ENCODE measurements at places on chromosomes 5 and 9.

GRCh38 chr9:110356639-110357395, 19.2 kb upstream of the TXNDC8 start:
- no peak for DNase-seq

DNA sequence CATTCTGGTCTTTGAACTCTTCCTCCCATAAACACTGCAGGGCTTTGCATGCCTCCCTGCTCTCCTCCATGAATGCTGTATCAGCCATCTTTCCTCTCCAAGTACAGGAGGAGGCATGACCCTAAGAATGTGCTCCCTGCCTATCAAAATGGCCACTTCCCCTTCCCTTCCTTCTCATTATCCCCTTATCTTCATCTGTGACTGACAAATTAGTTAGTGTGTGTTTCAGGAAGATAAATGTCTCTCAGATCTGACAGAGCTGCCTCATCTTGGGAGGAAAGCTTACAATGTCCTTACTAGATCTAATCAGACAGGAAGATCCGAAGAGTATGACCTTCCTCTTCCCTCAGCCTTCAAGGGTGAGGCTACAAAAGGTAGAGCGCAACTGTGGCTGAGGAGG, 46.2 kb downstream of the TLR4 start:
- no peak for DNase-seq

- no peak for DNase-seq
Observed at GRCh38 chr9:31916591-31917241, 467.7 kb upstream of the ACO1 start.

DNA sequence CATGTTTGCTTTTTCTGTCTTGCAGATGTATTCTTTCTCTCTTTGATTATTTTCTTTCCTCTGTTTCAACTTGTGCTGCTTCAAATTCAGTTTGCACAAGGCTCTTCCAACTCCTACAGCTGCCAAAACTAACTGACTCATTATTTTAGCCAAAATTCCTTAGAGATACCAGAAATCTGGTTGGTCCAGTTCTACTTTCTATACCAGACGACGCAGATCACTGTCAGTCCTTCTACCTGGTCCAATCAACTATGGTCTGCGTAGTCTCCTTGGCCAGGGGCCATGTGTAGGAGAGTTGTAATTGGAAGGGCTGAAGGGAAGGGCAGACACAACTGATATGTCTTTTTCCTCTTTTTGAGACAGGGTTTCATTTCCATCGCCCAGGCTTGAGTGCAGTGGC, 51.9 kb upstream of the JAK2 start:
- DNase-seq, result no peak

DNA sequence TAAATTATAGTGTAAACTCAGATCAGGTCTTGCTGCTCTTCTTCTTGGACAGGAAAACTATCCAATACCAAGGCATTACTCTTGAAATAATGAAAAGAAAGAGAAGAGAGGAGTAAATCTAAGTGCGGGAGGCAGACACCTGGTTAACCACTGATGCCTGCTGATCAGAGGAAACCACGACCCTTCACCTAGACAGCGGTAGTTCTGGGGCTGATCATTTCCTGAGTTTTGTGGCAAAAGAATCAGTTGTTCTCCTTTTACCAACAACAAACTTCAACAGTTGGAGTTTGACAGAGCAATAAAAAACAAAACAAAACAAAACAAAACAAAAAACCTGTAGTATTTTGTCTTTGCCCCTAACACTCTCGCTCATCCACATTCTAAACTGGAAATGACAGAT, 3.0 kb downstream of the RLN1 start:
- no peak for DNase-seq

- no peak for DNase-seq
Observed at GRCh38 chr5:13640270-13640669, 304.2 kb downstream of the DNAH5 start.

DNA sequence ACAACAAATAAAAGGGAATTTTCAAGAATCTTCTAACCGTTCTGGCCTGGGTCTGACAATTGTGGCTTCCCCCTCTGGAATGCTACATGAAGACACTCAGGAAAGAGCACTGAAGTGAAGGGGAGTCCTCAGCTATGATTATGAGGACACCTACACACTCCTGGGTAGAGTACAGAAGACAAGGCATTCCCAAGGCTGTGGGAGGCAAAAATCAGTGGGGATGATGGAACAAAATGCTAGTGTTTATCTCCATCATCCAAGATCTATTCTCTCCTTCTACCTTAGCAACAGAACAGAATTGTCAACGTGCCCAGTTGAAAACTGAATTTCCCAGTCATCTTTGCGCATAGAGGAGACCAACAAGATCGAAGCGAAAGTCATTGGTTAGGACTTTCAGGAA, 130.1 kb upstream of the LARP1 start:
- no peak for DNase-seq

DNA sequence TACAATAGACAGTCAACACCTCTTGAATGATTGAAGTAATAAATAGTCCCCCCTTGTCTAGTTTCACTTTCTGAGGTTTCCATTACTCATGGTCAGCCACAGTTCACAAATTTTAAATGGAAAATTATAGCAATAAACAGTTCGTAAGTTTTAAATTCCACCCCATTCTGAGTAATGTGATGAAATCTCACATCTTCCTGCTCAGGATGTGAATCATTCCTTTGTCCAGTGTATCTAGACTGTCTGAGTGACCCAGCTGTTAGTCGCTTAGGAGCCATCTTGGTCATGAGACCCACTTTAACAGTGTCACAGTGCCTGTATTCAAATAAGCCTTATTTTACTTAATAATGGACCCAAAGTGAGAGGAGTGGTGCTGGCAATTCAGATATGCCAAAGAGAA, 311.6 kb upstream of the PRR16 start:
- no peak for DNase-seq

GRCh38 chr9:20790721-20791120, 106.7 kb downstream of the FOCAD start:
- DNase-seq, result no peak

DNA sequence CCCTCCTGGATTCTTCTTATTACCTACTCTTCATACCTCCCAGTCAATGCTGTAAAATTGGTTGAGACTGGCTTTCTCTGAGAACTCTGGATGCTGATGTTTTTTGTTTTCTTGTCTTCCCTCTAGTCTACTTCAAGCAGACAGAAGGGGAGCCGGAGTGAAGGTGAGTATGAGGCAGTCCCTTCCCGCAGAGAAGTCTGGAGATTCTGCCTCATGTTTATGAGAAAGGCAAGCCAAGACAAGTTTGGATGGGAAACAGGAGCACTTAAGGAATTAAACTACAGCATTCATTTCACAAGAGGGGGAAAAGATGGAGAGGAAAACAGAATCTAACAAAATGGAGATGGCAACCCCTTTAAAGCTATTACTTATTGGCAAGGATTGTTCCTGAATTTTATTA, 246.1 kb downstream of the TRIM32 start:
- DNase-seq, result no peak

- DNase-seq, result no peak
Observed at GRCh38 chr5:81980598-81981260, 8.9 kb downstream of the ATG10 start.

DNA sequence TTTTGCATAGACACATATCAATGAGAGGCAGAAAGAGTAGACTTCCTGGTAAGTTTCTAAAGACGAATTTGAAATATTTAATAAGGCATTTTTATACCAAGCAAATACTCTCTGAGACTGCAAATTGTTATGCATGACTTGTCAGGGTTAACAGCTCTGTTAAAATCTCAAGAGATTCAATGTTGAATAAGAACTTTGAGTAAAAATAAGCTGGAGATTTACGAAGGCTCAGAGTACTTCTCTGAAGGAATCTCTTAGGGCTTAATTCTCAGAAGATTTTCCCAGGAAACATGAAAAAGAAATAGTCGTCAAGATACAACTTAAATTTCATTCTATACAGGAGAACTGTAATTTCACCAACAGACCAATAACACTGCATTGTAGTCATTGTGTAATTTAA, 259.4 kb downstream of the CDH18 start:
- no peak for DNase-seq

DNA sequence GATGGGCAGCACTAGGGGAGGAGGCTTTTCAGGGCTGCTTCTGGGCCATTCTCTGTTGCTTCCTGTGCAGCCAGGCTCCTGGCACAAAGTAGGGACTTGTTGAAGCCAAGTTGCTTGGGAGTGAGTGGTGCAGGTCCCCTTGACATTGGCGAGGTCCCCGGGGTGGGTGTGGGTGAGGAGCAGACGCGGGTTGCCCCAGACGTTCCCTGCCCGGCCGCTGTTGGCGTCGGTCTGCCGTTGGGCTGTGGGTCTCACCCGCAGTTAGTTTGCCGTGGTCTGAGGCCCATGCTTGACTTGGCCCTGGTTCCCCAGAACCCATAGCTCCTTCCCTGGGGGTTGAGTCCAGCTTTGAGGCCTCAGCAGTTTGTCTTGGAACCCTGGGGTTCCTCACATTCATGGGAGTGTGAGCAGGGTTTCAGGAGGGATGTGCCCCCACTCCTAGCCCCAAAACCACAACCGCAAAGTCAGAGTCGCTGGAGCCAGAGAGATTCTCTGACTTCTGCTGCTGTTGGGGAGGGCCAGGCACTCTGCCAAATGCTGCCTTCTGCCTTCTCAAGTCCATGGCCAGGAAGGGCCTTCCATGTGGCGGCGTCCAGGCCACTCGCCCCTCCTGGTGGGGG, 77.5 kb downstream of the RXRA start:
- DNase-seq, result no peak

DNA sequence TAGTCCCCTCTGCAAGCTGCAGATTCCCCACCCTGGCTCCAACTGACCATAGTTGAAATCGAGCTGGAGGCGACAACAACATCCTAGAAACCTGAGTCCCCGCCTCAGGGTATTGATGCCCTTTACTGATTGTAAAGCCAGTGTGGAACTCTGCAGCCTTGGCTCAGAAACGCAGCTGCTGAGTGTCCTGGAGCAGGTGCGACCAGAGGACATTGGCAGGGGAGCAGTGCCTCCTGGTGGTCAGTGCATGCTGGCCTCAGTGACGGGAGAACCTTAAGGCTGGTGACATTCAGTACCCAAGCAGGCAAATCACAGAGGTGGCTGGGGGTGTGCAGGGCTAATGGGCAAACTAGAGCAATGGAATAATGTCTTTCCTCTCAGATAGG, 20.4 kb upstream of the ZNF354B start:
- no peak for DNase-seq

DNA sequence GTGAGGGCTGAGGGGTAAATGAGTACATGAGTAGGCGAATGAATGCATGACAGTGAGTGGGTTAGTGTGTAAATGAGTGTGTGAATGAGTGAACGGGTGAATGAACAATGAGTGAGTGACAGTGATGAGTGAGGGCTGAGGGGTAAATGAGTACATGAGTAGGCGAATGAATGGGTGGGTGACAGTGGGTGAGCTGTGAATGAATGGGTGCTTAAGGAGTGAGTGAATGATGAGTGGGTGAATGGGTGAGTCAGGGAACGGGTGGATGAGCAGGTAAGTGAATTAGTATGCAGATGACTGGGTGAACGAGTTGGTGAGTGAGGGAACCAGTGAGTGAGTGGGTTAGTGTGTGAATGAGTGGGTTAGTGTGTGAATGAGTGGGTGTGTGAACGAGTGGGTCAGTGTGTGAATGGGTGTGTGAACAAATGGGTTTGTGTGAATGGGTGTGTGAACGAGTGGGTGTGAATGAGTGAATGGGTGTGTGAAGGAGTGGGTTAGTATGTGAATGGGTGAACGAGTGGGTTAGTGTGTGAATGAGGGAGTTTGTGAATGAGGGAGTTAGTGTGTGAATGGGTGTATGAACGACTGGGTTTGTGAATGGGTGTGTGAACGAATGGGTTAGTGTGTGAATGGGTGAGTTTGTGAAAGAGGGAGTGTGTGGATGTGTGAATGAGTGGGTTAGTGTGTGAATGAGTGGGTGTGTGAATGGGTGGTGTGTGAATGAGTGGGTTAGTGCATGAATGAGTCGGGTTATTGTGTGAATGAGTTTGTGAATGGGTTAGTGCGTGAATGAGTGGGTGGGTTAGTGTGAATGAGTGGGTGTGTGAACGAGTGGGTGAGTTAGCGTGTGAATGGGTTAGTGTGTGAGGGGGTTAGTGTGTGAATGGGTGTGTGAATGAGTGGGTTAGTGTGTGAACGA, 32.9 kb downstream of the NKD2 start:
- no peak for DNase-seq

- no peak for DNase-seq
Observed at GRCh38 chr9:71446473-71447411, 321.6 kb downstream of the CEMIP2 start.

GRCh38 chr5:64569858-64570257, 64.0 kb downstream of the RGS7BP start:
- DNase-seq, result no peak

- DNase-seq, result no peak
Observed at GRCh38 chr5:155472780-155473179, 459.2 kb downstream of the KIF4B start.

GRCh38 chr9:73617586-73617985, 465.9 kb downstream of the ANXA1 start:
- no peak for DNase-seq

GRCh38 chr5:120083851-120084542, 380.1 kb upstream of the PRR16 start:
- DNase-seq, result no peak

GRCh38 chr5:170913573-170913972, 51.8 kb downstream of the RANBP17 start:
- DNase-seq, result no peak

- no peak for DNase-seq
Observed at GRCh38 chr5:119318256-119318894, 37.4 kb upstream of the TNFAIP8 start.

GRCh38 chr5:94793816-94794198, 175.3 kb downstream of the SLF1 start:
- DNase-seq, result no peak

- DNase-seq, result no peak
Observed at GRCh38 chr9:1522219-1522767, 472.1 kb downstream of the DMRT2 start.

DNA sequence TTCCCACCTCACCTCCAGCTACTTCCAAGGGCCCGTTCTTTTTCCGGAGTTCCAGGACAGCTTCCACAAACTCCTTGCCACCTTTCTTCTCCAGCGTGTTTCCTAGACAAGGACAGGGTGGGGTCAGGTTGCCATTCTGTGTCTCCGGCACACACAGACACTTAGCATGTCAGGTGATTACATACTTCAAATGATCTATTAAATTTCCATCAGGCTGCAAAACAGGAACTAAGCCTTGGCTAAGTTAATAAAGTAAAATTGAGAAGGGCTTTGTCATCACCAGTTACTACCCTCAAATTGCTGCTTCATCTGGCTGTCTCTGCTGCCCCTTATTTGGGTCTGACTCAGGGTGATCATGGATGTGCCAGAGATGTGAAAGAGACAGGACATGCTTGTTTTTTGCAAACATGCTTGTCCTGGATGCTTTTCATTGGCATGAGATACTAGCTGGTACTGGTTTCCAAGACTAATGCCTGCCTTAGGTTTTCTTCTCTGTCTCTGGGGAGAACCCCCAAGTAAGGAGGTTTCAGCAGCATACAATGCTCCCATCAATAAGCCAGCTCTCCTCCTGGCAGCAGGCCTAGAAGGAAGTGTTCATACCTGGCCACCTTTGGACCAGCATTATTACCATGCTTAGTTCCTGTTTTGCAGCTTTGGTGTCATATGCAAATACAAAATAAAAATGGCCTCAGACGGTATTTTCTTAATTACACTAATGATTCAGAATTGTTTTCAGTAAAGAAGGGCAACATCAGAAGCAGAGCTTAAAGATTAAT, 52.9 kb downstream of the MACROH2A1 start:
- no peak for DNase-seq

- no peak for DNase-seq
Observed at GRCh38 chr5:39716532-39717028, 291.8 kb upstream of the DAB2 start.
